ENCODE measurements at places on chromosomes 3 and 15.

DNA sequence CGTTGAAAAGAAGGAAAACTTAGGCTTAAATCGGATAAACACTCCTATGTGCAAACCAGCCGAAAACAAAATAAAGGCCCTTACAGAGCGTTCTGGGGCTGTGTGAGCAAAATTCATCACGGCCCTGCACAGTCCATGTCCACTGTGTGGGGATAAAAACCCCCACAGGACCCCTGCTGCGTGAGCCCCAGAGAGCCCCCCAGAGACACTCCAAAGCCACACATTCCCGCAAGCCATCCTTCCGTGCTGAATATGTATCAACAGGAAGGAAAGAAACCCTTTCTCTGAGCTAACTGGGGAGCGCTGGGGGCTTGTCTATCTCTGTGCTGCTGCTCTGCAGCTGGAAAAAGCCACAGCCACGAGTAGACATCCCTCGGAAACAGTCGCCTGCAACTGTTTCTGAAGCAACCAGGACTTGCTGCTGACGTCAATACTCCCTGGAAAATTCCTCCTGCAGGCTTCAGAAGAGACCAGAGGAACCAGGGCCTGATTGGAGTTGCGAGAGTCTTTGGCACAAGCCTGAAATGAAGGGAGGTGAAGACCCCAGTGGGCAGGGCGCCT is 72.7 kb downstream of the NUP210 start:
- DNase-seq = peak; percentile 61

GRCh38 chr3:62538691-62539356 is 165.5 kb upstream of the FEZF2 start:
- peak; percentile 75 for DNase-seq

DNA sequence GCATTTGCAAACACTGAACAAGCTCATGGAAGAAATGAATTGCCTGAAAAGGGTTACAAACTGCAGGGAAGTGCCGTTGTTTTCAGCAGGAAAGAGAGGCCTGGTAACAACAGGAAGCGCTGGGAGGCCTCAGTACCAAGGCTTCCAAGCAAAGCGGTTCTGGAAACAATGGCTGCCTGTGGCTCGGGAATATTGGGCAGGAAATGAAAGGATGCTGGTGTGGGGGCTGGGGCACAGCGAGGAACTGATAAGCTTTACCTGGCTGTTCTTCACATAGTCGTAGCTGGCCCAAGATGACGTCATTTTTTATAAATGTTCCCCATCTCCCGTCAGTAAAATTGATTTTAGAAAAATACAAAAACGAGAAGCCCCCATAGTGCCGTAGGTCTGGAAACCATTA is 55.9 kb downstream of the ARHGAP31 start:
- DNase-seq = peak; percentile 89

GRCh38 chr3:114447545-114447944 is 153.7 kb downstream of the TIGIT start:
- DNase-seq = no peak

GRCh38 chr3:45910892-45911291 is 24.5 kb downstream of the CCR9 start:
- no peak for DNase-seq

DNA sequence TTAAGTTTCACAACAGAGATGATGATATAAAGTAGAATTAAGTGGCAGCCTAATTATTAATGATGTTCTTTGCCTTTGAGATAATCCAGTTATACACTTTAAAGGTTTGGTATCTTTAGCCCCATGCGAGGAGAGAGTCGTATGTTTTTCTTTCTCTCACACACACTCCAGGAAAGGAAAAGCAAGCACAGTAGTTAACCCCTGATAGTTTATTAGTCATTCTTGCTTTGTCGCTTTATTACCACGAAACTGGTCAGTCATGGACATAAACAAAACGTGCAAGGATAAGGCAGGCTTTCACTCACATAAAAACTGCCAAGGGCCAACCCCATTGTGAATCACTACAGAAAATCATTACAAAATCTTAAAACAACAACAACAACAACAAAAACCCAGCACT is 866.9 kb downstream of the FHIT start:
- DNase-seq = no peak

DNA sequence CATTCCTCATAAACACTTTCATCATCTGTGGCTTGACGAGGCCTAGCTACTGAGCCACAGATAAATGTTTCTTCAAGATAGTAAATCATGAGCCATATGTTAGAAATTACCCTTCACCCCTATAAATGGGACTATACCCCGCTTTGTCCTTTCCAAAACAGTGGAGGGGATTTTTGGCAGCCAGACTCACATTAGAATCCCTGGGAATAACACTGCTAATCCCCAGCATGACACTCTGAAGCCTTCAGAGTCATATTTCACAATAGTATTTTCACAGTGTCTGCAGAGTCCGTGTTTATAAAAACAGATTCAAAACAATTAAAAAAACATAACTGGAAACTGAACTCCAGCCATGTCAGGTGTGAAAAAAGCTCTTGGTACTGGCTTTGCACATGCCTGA is 271.6 kb downstream of the ERC2 start:
- DNase-seq = no peak
